H9 (cell line): ENCODE measurements at places on chromosomes 7 and 10. TPM values are rescaled to one million over a fixed set of nuclear protein-coding genes. Genes with fewer than 3 reads are reported as not detected.
A peak's percentile ranks its signal among the peaks of the same experiment; 100 is the strongest.

Gene SLC29A3
- total RNA-seq, result 9.2 and 10.2 TPM in 2 replicates

Gene CAV1
- 20.2 and 20.9 TPM in 2 replicates for total RNA-seq

Gene GRM8
- total RNA-seq, result 1.2 and 1.8 TPM in 2 replicates

Gene EVX1
- not detected in 2 replicates for total RNA-seq

Gene CFAP58
- 0.63 and 0.88 TPM in 2 replicates for total RNA-seq

Gene GIMAP7
- total RNA-seq, result not detected in 2 replicates

DNA sequence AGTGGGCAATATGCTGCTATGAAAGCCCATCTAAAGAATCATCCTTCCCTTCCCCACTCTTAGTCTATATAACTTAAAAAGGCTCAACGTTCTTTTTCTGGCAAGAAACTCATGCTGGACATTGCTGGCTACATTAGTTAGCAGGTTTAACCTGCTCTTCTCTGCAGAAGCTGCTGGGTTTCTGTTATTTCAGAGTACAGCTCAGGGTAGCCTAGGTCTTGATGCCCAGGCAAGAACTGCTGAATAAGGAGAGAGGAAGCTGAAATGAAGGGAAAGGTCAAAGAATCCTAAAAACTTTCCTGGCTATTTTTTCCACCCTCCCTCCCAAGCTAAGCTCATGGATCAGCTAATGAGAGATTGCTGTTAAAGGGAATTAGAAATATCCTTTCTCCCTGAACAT lies 79.4 kb downstream of the ANKIB1 start:
- no peak for DNase-seq

- no peak for DNase-seq
Measured at GRCh38 chr7:106290319-106290718, 5.5 kb upstream of the NAMPT start.

DNA sequence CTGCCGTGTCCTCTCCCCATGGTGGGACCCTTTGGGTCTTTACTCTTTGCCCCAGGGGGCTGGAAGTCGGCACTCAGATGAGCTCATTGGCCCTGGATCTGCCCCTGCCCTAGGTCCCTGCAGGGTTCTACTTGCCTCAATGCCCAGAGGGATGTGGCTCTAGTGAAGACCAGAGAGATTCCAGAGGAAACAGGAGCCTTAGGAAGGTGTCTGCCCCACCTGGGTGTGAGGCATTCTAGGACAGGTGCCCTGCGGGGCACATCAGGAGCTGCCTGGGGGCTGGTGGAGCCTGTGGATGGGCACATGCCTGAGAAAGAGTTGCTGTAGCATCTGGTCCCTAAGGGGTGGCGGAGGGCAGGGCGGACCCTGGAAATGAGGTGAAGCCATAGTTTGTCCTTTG lies 128.6 kb downstream of the ADCY1 start:
- peak; percentile 19 for DNase-seq

GRCh38 chr10:79111427-79111826 lies 42.7 kb downstream of the ZMIZ1 start:
- DNase-seq, result no peak

GRCh38 chr7:17274551-17275245 lies 23.8 kb upstream of the AHR start:
- no peak for DNase-seq

GRCh38 chr10:91759581-91759986 lies 38.6 kb upstream of the TNKS2 start:
- DNase-seq, result no peak

- no peak for DNase-seq
Measured at GRCh38 chr7:151552352-151553028, 32.8 kb upstream of the RHEB start.

DNA sequence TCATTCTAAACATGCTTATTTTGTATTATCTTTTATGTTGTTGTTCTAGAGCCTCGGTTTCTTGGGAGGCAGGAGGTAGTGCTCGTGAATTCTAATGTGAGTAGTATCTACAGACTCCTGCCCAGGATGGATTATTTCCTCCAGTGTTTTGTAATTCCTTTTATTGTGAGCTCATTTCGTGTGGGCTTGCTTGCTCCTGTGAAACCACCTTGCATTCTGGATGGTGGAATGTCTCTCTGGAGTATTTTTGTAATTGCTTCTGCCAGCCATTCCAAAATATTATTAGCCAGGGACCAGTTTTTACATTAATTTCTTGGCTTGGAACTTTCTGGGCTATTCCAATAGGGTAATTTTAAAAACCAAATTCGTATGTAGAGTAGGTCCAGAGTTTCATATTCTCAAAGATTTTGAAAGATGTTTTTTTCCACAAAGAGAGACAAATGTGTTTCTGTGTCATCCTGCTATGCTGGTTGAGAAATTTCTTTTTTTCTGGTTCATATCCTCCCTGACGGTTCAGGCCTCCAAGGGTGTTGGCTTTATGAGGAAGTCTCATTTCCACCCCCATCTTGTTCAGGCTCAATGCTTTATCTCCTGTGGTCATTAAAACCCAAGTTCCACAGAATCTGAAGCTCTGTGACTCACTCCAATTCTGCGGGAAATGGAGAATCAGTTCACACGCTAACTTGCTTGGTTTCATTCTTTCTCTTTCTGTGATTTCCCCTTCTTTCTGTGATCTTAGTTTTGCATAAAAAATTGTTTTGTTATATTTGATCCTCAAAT lies 41.7 kb upstream of the CALD1 start:
- DNase-seq, result no peak

- DNase-seq, result no peak
Measured at GRCh38 chr7:83117466-83117865, 45.2 kb downstream of the PCLO start.

- DNase-seq, result no peak
Measured at GRCh38 chr10:98357194-98357822, 57.7 kb downstream of the PYROXD2 start.

- no peak for DNase-seq
Measured at GRCh38 chr7:109354552-109354951, 784.9 kb downstream of the DNAJB9 start.

DNA sequence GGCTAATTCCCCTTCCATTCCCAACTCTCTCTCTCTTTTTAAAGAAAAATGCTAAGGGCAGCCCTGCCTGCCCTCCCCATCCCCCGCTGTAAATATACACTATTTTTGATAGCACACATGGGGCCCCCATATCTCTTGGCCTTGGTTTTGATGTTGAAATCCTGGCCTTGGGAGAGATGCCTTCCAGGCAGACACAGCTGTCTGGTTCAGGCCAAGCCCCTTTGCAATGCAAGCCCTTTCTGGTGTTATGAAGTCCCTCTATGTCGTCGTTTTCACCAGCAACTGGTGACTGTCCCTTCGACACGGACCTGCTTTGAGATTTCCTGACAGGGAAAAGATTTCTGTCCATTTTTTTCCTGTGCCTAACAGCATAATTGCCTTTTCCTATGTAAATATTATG lies 3.0 kb downstream of the ADRA2A start:
- no peak for DNase-seq

- DNase-seq, result no peak
Measured at GRCh38 chr10:95789902-95790301, 33.9 kb downstream of the ENTPD1 start.

DNA sequence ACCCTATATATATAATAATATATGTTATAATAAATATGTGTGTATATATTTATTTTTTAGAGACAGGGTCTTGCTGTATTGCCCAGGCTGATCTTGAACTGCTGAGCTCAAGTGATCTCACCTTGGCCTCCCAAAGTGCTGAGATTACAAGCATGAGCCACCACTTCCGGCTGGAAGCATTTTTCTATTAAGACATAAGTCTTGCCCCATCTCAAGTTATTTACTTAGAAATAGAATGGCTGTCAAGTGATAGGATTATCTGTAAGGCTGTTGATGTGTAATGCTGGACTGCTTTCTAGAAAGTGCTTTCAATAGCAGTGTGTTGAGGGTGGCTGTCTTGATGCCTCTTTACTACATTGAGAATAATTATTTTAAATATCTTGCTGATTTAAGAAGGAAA lies 65.2 kb downstream of the ZMYND11 start:
- DNase-seq, result no peak

- peak; percentile 90 for DNase-seq
Measured at GRCh38 chr10:788796-789748, 99.6 kb upstream of the DIP2C start.

DNA sequence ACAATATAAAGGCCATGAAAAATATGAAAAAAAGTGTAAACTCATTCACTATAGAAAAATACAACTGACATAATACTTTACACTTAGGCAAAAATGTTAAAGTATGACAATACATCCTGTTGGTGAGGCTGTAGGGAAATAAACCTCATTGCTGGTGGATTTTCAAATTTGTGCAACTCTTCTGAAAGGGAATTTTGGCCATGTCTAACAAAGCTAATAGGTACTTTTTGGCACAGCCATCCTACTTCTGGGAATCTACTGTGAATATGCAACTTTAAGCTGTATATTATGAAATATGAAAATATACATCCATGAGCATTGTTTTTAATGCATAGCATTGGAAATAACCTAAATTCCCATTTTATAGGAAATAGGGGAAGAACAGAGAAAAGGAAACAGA lies 13.4 kb upstream of the COA1 start:
- DNase-seq, result no peak

GRCh38 chr10:116748041-116748440 lies 5.7 kb upstream of the HSPA12A start:
- DNase-seq, result no peak

GRCh38 chr7:128835790-128836641 lies 5.8 kb downstream of the FLNC start:
- no peak for DNase-seq

DNA sequence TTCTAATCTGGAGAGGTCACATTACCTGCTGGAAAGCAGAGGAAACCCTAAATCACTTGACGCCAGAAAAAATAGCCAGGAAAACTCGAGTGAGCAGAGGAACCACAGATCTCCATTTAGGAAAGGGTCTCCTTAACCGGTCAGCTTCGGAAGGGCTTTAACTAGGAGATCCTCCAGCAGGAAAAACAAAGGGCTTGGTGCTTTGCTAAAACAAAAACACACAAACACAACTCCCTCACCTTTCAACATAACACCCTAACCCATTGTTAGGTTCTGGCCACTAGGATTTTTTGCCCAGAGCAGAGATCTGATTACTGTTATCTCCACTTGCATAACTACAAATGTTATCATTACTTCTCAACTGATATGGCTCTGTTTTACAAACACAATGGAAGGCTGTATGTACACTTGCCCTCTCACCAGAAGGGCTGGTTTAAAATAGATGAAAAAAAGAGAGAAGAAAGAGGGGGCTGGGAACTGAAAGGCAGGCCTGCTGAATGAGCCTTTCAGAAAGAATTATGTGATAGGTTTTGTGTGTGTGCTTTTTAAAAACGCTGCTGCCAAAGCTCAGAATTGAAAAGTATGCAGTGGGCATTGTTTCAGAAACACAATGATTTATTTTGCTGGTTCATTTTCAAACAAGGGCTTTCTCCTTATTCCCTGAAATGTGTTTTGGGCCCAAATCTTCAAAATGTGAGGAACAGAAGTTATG lies 161.5 kb downstream of the FGFR2 start:
- DNase-seq, result no peak

DNA sequence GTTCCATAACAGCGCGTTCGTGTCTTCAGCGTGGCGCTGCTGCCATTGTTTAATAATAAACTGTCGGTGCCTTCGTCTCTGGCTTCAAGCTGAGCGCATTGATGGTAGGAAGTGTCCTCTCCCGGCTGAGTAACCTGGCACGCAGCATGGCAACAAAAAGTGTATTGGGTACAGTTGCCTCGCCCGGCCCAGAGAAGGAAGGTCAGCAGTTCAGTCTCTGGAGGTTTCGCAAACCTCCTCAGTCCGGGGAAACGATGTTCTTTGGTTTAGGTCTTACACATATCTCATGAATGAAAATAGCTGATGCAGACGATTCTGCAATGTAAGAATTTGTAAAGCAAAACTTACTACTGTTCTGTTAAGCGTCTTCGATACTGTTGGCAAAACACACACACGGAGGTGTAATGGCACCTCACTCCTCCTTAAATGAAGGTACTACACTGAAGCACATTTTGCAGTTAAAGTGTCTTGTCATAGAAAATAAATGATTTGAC lies 739 bp upstream of the CCDC186 start:
- DNase-seq, result peak; percentile 58
